ENCODE measurements at places on chromosomes 16 and 17.

GRCh38 chr17:44348234-44348987, 3.3 kb downstream of the GRN start:
- DNase-seq = no peak

DNA sequence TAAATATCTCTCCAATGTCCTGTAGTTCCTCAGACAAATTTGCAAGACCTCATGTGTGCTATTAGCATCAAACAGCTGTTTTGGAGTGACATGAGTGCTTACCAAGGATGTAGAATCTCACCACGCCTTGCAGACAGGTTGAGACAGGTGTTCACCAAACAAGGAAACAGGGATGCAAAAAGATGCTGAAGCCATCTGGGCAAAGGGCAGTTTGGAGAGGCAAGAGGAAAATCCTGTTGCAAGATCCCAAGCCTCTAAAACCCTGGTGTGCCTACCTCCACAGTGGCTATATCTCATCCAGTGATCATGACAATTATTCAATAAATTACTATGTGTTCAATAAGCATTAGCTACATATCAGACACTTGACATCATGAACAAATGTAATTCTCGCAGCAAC, 373.7 kb downstream of the SOX9 start:
- no peak for DNase-seq

- no peak for DNase-seq
These were observed 13.8 kb downstream of the STXBP4 start for GRCh38 chr17:54982399-54982798.

GRCh38 chr17:82441691-82442487, 8.7 kb downstream of the CYBC1 start:
- DNase-seq = no peak

All from vagina (tissue), 2 donors.